DMS79 (cell line): ENCODE measurements at places on chromosomes 5 and 9.
A peak's percentile ranks its signal among the peaks of the same experiment; 100 is the strongest.

- DNase-seq, result no peak
Measured at GRCh38 chr5:56298336-56299090, 65.4 kb upstream of the ANKRD55 start.

- DNase-seq, result no peak
Measured at GRCh38 chr5:114412510-114413171, 50.8 kb downstream of the KCNN2 start.

- no peak for DNase-seq
Measured at GRCh38 chr9:2745560-2746380, 28.5 kb downstream of the KCNV2 start.

- DNase-seq, result no peak
Measured at GRCh38 chr9:31519011-31519410, 865.4 kb upstream of the ACO1 start.

GRCh38 chr9:128438343-128439109 lies 17.3 kb upstream of the ODF2 start:
- DNase-seq, result peak; percentile 48

DNA sequence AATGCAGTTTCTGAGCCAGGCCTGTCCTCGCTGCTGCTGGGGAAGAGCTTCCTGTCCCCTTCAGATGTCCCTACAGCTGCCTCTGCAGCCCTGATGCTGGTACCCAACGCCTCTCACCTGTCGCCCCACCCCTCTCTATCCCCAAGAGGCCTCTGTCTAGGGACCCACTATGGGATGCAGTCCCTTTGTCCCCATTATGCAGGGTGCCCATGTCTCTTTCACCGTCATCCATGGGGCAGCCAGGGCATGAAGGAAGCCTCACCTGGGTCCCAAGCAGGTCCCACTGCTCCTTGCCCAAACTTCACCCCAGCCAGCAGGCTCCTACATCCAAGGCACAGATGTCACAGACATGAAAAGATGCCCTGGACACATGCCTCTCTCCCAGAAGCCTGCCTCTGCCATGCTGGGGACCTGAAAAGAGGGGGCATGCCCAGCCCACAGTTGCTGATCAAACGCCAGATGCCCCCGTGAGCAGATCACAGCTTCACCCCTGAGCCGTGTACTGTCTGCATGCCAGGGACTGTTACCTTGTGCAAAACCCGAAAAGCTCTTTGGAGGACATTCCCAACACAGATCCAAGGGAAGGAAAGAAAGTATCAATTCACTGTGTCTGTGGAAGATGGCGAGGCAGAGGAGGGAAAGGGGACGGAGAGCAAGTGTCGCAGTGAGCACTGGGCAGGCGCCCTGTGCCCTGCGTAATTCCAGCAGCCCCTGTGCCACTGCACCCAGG lies 81.0 kb downstream of the ADAMTS2 start:
- no peak for DNase-seq

GRCh38 chr5:171316258-171317121 lies 7.4 kb downstream of the TLX3 start:
- no peak for DNase-seq

- DNase-seq, result no peak
Measured at GRCh38 chr9:127388037-127388855, 8.7 kb upstream of the SLC2A8 start.
